ENCODE measurements at places on chromosomes 11 and 22.

- no peak for DNase-seq
These were observed 1008.4 kb downstream of the OPCML start for GRCh38 chr11:132523929-132524328.

DNA sequence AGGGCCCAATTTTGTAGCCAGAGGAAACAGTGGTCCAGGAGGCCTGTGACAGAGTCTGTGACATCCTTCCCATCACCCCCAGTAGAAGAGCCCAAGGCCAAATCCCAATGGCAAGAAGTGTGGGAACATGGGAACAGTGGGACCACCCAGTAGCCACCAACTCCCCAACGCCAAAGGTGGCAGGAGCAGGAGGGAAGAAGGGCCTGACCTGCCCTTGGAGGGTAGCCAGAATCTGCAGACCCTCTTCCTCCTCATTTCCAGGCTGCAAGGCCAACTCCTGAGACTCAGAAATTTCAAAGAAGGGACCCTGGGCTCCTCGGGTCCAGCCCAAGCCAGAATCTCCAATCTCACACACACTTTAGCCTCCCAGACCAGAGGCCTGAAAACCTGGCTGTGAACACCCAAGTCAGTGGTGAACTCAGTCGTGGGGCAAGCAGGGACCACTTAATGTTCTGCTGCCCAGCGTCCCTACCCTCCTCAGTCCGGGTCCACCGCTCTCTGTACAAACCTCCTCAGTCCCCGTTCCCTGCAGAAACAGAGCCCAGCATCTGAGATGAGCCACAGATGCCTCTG lies 6.2 kb downstream of the RAB3IL1 start:
- no peak for DNase-seq

DNA sequence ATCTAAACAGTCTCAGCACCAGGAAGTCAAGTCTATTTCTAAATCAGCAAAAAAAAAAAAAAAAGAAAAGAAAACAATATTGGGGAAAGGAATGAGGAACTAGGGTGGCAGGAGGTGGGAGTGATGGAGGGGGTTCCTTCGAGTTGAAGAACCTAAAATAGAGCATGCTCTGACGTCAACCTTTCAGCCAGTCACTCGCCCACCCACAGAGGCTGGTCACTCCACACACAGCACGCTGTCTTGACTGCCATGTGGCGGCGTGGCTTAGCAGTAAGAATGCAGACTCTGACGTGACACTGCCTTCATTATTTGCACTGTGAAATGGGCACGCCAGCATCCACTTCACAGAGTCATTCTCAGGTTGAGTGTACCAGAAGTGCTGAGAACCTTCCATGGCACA lies 48.3 kb downstream of the LARGE1 start:
- DNase-seq = no peak

DNA sequence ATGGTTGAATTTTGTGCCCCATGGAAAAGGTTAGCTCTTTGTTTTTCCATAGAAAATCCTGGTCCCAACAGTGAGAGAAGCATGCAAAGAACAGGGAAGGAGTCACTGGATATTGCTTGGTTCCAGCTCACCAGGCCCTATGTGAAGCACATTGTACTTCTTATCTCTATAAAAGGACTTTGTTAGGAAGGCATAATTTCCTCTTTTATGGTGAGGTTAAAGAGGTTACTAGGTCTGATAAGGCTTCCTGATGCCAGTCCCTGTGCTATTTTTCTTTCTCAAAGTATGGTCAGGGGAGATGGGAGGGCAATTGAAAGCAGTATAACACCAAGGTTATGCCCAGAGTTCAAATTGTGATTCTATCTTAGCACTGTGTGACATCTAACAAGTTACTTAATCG lies 162.6 kb downstream of the KIF18A start:
- DNase-seq = no peak

GRCh38 chr11:16536513-16536912 lies 180.2 kb upstream of the SOX6 start:
- no peak for DNase-seq

DNA sequence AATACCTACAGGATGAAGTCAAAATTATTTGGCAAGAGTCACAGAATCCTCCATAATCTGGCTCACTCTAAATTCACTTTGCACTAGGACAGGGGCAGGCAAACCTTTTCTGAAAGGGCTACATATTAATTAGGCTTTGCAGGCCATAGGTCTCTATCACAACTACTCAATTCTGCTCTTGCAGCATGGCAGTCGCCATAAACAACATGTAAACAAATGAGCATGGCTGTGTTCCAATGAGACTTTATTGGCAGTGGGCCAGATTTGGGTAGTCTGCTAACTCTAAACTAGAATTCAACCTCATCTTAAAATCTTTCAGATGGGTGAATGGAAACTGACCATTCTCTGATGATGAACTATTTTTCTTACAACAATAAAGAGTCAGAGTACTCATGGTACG lies 5.8 kb downstream of the THRSP start:
- no peak for DNase-seq
